Cortex of kidney (tissue), 1 donor: ENCODE measurements at places on chromosomes 1 and 21.

DNA sequence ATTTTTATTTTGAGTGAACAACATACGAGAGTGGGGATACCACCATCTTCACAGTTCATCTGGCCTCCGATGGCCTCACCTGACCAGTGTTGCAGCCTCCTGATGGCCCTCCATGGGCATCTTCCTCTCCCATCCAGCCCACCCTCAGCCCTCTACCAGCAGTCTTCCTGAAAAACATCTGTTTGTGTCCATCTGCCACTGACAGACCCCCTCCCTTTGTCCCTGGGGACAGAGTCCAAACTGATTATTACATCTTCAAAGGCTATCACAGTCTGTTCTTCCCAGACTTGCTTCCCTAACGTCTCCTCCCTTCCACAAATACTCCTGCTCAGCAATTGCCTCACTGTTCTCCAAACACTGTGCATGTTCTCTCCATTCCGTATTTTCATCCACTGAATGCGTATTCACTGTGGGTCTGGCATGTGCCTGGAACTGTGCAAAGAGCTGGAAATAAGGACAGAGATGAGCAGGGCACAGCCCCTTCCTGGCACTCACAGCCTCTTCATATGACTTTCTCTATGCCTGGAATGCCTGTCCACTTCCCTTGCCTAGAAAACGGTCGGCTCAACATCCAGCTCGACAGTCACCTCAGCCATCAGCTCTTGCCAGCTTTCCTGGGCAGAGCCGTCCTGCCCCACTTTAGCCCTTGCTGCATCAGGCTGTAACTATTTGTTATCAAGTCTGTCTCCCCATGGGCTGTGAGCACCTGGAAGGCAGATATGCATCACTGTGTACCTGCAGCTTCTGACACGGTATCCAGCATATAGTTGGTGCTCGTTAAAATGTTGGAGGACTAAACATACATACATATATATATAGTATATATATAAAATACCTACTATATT lies 8.3 kb upstream of the ATF3 start:
- no peak for DNase-seq

DNA sequence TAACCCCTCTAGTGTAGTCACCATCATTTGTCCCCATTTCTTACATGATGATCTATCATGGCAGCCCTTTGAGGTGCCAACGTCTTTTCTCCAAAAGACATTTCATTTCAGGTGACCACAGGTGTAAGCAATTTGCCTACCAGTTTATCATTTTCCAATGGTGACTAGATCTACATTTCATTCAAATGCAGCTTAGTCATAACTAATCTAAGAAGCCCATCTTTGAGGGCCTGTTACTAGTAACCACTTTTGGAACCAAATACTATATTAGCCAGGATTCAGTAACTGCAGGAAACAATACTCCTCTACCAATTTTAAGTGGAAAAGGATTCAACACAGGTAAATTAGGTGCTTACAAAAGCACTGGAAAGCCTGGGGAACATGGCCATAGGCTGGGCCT lies 30.6 kb upstream of the TMEM54 start:
- DNase-seq = no peak

DNA sequence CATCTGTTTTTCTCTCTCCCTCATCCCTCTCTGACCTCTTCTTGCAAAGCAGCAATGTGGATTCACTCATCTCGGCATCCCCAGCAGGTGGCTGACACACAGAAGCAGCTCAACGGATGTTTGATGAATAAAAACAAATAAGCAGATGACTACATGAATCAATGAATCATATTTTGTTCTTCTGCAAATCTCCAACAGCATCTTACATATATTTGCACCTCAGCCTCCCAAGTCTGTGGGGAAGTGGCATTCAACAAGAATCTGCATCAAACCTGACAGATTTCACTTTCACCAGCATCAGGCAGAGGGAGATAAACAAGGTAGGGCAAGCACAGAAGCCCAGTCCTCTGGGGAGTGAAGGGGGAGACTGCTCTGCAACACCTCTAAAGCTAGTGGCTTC lies 34.0 kb downstream of the CAPN8 start:
- no peak for DNase-seq

- DNase-seq = no peak
These were observed 79.2 kb downstream of the TMEM53 start for GRCh38 chr1:44594871-44595735.

DNA sequence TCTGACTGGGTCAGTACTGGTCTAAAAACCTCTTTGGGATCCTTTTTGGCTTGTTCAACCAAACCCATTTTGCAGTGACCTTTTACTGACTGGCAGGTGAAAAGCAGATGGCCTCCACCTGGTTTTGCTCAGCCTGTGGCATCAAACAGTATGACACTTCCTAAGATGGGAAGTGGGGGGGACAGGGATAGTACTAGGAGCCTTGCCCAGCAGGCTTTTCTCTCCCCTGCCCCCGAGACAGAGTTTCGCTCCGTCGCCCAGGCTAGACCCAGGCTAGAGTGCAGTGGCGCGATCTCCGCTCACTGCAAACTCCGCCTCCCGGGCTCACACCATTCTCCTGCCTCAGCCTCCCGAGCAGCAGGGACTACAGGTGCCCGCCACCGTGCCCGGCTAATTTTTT lies 18.3 kb downstream of the INTS3 start:
- DNase-seq = no peak

DNA sequence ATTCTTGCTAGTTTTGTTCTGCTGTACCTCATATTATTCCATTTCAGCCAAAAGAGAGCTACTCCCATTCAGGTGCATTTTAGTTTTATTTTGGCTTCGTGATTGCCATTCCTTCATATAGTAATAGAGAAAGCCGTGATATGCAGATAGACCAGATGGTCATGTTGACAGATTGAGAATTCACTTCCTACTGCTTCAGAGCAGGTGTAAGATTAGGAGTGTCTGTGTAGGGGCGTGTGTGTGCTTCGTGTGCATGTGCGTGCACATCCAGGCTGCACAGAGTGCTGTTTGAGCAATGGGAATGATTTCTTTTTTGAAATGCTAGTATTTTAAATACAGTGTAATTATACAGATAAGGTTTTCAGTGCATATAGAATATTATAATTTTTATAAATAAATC lies 10.3 kb downstream of the NFIA start:
- no peak for DNase-seq

DNA sequence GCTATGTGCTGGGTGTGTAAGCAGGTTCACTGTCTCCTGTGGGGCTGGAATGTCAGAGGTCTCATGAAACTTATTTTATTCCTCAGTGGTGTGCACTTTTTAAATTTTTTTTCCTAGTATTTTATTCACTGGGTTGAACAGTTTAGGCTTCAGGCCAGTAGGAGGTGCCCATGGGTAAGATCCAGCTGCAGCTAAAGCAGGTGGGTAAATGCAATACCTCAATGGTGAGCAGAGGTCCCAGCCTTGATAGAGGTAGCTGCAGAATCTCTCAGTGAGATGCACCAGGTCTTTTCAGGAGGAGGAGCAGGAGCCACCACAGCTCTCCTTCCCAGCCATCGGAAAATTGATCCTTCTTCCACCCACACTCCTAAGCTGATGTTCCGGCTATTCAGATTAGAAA lies 12.6 kb upstream of the OR6N2 start:
- no peak for DNase-seq

GRCh38 chr21:10521091-10521598 lies at the start of gene TPTE:
Gene TPTE (plus strand): TSS chr21:10521583. CDS start chr21:10538724, 17,141 bp downstream.
- no peak for DNase-seq

DNA sequence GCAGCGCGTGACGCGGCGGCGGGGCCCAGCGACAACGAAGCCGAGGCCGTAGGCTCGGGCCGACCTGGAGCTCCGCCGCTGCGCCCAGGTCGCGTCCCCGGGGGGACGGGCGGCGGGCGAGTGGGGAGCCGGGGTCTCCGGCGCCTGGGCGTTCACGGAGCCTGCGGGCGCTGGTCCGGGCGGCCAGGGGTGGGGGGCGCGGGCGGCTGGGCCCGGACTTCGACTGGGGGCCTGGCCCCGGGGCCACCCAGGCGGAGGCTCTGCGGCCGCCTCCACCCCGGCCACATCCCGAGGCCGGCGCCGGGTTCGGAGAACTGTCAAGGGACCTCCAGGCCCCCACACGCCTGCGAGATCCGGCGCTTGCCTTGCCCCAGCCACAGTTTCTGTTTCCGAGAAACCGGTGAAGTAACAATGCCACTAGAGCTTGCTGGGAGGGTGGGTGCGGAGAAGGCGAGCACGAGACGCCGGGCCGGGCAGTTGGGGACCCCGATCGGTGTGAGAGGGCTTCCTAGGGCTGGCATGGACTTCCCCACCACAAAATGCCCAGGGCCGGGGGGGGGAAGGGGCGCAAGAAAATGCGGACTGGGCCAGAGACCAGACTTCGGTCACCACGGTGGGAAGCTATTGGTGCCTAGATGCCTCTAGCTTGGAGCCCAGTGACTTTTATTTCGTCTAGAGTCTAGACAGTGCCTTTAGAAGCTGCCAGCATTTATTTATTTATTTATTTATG lies 501 bp downstream of the FBXO6 start:
- no peak for DNase-seq

DNA sequence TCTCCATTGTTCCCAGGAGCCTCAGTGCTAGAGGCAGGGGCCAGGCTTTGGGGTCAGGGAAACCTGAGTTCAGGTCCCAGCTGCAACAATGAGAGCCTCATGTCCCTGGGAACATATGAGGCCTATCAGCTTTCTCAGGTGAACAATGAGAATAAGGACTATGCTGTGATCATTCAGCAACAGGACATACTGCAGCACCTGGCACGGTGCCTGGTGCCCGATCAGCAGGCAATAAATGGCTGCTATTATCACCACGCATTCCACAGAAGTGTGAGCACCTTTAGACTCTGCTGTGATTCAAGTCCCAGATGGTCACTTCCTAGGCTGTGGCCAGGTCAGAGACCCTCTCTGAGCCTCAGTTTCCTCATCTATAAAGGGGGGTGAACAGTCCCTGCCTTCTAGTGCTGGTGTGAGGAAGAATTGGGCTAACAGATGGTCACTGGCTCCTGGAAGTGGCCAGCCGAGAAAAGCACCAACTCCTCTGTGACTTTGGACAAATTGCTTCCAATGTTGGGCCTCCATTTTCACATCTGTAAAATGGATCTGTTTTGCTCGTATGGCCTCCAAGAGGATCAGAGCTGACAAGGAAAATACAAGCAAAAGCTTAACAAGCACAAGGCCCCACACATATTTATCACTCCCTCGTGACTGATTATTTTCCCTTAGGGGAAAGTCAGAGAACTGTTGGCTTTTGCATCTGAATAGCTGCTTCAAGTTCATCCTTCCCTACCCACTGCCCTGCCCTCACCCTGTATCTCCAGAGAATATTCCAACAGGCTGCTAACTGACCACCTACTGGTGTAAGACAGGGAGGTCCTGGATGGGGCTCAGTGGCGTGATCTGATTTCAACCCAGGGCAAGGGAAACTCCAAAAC lies 1.1 kb downstream of the SLC5A9 start:
- DNase-seq = no peak

DNA sequence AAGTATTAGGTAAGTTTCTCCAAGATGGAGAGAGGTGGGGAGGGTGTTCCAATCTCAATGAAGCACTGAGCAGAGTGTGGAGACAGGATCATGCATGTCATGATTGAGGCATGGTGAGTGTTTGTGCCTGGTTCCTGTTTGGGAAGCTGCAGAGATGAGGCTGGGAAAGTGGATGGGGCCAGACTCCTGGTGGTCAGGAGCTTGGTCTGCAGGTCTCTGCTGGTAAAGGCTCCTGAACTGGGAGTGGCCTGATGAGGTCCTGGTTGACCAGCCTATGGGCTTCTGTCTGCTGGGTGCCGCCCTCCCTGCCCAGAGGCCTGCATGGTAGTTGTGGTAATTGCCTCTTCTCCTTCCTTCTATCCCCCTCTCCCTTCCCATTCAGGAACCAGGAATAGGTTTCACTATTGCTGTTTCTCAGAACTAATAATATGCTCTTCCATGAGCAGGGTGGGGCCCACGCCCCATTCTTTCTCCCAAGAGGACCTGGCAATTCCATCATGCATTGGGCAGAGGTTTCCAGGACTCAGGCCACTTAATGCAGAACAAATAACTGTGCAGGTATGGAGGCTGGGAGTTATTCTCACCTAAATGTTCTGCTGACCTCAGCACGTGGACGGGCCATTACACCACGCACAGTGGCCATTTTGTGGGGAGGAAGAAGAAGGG lies 24.5 kb downstream of the PROK1 start:
- DNase-seq = no peak

- no peak for DNase-seq
These were observed 239.8 kb upstream of the C1orf105 start for GRCh38 chr1:172180501-172181285.

GRCh38 chr1:54403808-54404261 lies 2.4 kb downstream of the SSBP3 start:
- no peak for DNase-seq

DNA sequence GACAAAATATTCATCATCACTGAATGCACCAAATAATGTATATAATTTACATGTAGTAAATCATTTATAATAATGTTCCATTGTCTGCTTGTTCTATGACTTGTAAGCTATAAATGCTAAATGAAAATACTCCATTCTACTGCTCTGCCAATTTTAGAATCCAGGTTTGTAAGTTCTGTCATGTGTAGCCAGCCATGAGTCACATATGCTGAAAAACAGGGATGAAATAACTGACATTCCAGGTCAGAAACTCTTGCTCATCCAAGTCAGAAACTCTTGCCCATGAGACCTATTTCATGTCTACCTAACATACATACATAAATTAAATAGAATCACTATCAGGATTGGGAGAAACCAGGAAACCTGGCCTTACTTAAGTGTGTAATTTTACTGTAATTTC lies 95.6 kb downstream of the ASH1L start:
- no peak for DNase-seq

GRCh38 chr1:8003438-8004112 lies 22.5 kb downstream of the ERRFI1 start:
- no peak for DNase-seq

GRCh38 chr1:225846331-225847310 lies 35.6 kb downstream of the TMEM63A start:
- DNase-seq = no peak

DNA sequence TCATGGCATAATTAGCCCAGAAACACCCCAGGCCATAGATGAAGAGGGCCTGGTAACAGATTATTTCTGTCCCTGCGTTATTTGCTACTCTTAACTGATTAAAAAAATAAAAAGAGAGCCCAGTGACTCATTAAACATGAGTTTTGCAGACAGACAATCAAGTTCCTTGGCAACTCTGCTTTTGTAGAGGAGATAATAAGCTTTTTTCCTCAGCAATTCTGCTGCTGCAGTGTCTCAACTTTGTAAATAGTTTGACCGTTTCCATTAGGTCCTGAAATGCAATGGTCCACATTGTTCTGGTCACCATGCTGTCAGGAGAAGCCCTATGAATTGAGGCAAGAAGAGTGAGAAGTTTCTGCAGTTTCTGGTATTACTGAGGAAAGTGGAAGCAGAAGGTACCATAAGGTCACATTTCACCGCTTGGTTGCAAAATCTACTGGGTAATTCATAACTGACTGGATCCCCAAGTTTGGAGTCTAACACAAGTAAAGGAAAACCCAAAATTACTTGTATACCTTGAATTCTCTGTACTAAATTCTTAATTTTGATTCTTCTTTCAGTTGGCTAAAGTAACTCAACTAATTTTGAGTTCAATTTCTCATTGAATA lies 139.5 kb downstream of the ZZZ3 start:
- no peak for DNase-seq

- no peak for DNase-seq
These were observed 90.6 kb downstream of the SGIP1 start for GRCh38 chr1:66624412-66625060.

- DNase-seq = no peak
These were observed 14.6 kb upstream of the RC3H1 start for GRCh38 chr1:174036798-174037197.

- DNase-seq = no peak
These were observed 1.0 kb upstream of the FAM89A start for GRCh38 chr1:231040800-231041718.

- no peak for DNase-seq
These were observed 52.2 kb downstream of the PUM1 start for GRCh38 chr1:31013187-31013864.

GRCh38 chr1:102588536-102588935 lies 519.8 kb downstream of the COL11A1 start:
- no peak for DNase-seq
